ENCODE measurements at places on chromosomes 7 and 10.

DNA sequence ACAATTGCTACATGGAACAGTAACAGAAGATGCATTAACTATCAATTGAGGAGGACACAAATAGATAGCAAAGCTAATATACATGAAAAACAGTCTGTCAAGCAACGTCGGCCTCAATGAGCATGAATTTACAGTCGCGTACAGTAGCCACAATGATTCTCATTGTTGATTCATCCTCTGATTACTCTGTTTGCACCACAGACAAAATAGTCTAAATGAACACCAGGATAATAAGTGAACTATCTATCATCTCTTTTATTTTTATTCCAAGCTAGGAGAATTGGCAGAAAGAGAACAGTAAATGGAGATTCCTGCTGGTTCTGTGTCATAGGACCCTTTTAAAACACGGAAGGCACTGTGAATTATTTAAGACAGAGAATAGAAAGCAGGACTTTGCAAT, 108.5 kb downstream of the EVX1 start:
- no peak for DNase-seq

- DNase-seq, result no peak
Measured at GRCh38 chr7:20316706-20317105, 14.0 kb upstream of the ITGB8 start.

DNA sequence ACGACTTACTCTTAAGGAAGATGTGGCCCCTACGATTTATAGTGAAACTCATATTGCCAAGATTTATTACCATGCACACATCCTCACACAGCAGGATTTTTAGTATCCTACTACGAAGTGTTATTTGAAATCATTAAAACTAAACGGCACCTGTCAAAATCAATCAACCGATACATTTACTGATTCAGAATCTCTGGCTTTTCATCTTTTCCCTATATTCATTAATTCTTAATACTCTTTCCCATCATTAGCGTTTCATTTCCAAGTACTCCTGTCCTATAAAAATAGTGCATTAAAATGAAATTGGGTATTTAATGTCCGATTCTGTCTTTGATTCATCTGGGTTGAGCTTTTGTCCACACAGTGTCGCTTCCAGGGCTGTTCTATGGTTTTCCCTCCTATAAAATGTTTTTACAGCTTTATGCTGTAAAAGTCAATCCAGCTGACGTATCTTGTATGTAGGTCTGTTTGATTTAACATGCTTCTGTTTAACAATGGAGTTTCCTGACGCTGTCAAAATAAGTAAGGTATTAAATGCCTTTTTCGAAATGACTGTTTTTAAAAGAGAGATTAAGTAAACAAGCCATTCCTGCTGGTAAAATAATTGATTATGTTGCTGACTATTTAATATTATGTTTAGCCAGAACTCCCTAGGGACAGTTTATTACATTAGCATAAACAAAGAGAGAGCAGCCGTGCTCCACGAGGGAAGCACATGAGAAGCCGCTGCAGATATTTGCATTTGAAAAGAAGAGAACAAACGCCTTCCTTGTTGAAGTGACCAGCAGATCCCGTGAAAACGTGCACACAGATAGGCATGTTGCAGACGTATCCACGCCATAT, 22.3 kb upstream of the SFMBT2 start:
- no peak for DNase-seq

DNA sequence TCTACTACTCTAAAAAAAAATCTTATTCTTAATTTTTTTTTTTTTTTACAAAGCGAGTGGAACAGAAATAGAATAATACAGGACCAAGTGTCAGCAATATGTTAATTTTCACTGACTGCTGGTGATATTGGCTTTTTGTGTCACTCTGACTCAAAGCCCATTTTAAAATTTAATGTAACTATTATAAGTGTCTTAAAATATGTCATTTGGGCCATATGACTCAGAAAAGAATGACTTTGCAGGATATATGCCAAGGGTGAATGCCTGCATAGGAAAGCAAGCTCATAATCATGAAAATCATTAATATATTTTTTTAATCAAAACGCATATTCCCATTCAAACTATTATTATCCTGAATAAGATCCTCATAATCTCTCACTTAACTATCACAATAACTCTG, 149.2 kb downstream of the GNAT3 start:
- no peak for DNase-seq

DNA sequence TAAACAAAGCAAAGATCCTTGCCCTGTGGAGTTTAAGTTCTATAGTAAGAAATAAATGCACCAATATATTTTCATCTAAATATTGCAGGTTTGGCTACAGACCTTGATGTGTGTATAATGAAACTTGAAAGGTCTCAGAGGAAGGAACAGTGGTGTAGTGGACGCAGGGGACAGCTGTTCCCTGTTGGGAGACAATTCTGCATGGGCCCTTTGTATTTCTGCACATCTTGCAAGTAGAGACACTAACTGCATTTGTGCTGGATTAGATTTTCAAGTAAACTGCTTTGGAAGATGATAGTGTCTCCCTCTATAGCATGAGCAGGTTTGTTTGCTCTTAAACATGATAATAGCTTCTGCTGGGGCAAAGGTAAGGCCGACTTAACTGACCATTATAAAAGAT, 57.5 kb upstream of the FAM133B start:
- DNase-seq, result no peak

- no peak for DNase-seq
Measured at GRCh38 chr7:120272261-120272660, 714 bp upstream of the KCND2 start.

GRCh38 chr10:118992496-118992895, 37.0 kb upstream of the NANOS1 start:
- no peak for DNase-seq

Measured in Right ventricle myocardium superior (tissue), 1 donor.